ENCODE measurements at places on chromosomes 6 and 20. TPM values are rescaled to one million over a fixed set of nuclear protein-coding genes. Genes with fewer than 3 reads are reported as not detected.

The OR10C1 gene
- not detected for total RNA-seq

The TBXT gene
- total RNA-seq: not detected

The PTK7 gene
- 3.7 TPM for total RNA-seq

The SEL1L2 gene
- total RNA-seq: not detected

The TAB2 gene
- total RNA-seq: 28.7 TPM

The NR2E1 gene
- total RNA-seq: not detected

The AVP gene
- total RNA-seq: not detected

The BPIFB3 gene
- not detected for total RNA-seq

The TSBP1 gene
- total RNA-seq: not detected

The SLC32A1 gene
- not detected for total RNA-seq

The MPIG6B gene
- not detected for total RNA-seq

The SLC52A3 gene
- total RNA-seq: 0.38 TPM

The TMEM151B gene
- total RNA-seq: 0.07 TPM

The SLC16A10 gene
- total RNA-seq: 0.56 TPM

The DDO gene
- total RNA-seq: 0.08 TPM

The SNPH gene
- total RNA-seq: 4.1 TPM

The WFDC12 gene
- not detected for total RNA-seq

The RGS19 gene
- total RNA-seq: 28.1 TPM

The CTSZ gene
- total RNA-seq: 178 TPM

The PRR18 gene
- 0.11 TPM for total RNA-seq

The MATN4 gene
- 0.15 TPM for total RNA-seq

The SPATA25 gene
- 0.71 TPM for total RNA-seq

The SMOC2 gene
- not detected for total RNA-seq

The C20orf204 gene
- total RNA-seq: 0.33 TPM

The EFCAB8 gene
- total RNA-seq: not detected

The LAMA2 gene
- 0.31 TPM for total RNA-seq

The B3GAT2 gene
- not detected for total RNA-seq

The PGC gene
- not detected for total RNA-seq

The TMEM217 gene
- total RNA-seq: 0.60 TPM

The CAP2 gene
- total RNA-seq: 13.0 TPM

The EPM2A gene
- 3.6 TPM for total RNA-seq

The MAP7 gene
- 21.6 TPM for total RNA-seq

The PPP1R14C gene
- total RNA-seq: 1.6 TPM

The TDRD6 gene
- total RNA-seq: not detected

The COL10A1 gene
- not detected for total RNA-seq

The CCN6 gene
- total RNA-seq: not detected

The SLC13A3 gene
- total RNA-seq: not detected

The RPP40 gene
- total RNA-seq: 25.2 TPM

The TDP2 gene
- 30.9 TPM for total RNA-seq

The DEFB116 gene
- total RNA-seq: not detected
